ENCODE measurements at places on chromosomes 16 and 17.

DNA sequence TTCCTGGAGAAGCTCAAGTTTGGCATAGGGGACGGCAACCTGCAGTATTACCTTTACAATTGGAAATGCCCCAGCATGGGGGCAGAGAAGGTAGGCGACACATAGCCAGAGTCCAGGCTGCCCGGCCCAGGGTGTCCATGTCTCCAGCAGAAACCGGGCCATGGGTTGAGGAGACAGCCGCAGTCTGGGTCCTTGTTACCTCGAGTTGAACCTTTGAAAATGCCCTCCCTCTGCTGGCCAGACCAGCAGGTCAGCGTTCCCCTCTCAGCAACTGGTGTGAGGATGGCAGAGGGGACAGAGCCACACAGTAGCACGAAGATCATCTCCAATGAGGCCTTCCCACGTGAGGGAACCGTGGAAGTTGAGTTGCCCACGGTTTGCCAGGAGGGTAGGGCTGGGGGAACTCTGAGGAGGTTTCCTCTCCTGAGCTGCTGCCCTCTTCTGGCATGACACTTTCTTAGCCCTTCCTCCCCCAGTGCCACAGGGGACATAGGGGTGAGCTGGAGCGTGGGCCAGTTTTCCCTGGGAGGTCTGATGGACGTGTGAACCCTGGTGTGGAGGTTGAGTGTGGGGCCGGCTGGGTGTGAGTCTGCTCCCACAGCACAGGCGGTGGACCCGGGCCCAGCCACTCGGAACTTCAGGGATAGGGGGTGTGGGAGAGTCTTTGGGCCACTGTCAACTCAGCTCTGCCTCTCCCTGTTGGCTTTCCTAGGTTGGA lies 27.2 kb downstream of the PLCD3 start:
- DNase-seq = no peak

- no peak for DNase-seq
These were observed 486 bp upstream of the WSB1 start for GRCh38 chr17:27293359-27293897.

DNA sequence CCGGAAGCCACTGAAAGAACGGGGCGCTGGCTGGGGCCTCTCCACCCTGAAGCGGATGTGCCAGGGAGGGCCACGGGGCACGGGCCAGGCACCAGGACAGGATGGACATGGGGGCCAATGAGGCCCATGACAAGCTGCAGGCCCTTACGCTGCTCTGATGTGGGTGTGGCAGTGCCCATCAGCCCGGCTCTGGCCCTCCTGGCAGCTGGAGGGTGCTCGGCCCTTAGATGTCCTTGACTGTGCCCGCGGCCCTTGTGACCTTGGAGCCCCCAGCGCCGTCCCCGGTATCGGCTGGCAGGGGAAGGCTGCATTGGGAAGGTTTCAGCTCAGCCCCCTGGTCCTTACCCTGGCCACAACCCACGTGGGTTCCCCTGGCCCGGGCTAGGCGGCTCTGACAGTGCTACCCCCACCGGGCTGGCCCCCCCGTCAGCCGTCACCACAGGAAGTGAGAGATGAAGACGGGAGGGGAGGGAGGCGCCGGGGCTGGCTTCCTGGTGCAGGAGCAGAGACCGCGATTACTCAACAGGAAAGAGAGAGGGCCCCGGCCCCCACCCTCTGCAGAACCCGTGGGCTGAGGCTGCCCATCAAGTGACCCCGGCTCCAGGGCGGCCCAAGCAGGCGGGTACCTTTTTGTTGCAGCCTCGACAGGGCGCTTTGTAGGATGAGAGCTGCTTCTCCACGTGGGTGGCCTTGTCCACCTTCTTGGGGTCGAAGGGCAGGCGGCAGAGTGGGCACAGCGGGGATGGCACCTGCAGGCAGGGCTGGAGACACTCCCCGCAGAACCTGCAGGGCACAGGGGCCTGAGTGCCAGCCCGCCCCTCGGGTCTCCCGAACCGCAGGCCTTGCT lies 5.3 kb downstream of the RNF166 start:
- peak; percentile 44 for DNase-seq

GRCh38 chr16:64983963-64984362 lies 137.9 kb downstream of the CDH11 start:
- DNase-seq = peak; percentile 70

GRCh38 chr17:8496081-8496480 lies 60.4 kb downstream of the NDEL1 start:
- no peak for DNase-seq

DNA sequence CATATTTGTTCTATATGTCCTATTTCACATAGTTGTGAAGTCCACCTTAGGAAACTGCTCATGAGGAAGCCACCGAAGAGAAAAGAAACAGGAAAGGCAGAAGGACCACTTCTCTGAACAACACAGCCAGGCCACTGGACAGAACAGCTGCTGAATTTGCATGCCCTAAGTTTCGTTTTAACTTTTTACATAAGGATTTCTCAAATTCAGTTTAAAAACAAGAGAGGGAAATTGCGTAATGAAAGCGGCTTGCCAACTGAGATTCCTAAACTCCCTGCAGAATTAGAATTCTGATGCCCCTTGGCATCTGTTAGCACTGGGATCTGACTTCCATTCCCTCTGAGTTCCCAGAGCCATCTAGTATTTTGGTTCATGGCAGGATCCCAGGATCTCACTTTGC lies 5.0 kb upstream of the CCL8 start:
- no peak for DNase-seq

- DNase-seq = no peak
These were observed at the start of gene RTN4RL1 for GRCh38 chr17:2025220-2025621. Gene RTN4RL1 (minus strand): TSS chr17:2025334. CDS start chr17:2024865, 469 bp downstream.

DNA sequence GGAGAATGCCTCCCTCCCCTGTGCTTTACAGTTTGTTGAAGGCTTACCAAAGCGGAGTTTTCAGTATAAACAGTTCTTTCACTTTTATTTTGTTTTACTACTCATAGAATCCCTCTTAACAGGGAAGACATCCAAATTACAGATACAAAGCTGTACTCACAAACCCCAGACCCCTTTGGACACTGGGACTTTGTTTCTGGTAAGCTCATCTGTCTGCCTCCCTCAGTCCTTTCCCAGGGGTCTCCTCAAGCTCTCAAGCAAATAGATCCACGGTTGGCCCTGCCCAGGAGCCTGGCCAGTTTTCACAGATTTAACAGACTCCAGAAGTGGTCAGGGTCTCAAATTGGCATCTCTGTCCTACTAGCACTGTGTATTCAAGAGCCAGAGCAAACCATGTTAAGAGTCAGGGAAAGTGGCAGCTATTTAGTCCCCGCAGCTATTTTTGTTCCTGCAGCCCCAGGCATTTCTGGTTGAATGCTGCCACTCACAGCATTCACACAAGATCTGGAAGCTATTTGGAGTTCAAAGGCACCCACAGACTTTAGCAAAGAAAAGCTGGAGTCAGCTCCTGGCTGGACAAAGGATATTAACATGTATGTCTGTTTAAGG lies 54.2 kb downstream of the TMEM100 start:
- no peak for DNase-seq

- peak; percentile 27 for DNase-seq
These were observed 181.1 kb downstream of the SNX29 start for GRCh38 chr16:12157517-12158093.

GRCh38 chr17:73371836-73372235 lies 60.0 kb upstream of the CDC42EP4 start:
- no peak for DNase-seq

- DNase-seq = no peak
These were observed 20.6 kb upstream of the COL1A1 start for GRCh38 chr17:50221864-50222545.

- DNase-seq = no peak
These were observed 88.4 kb upstream of the CIBAR2 start for GRCh38 chr16:85200471-85201278.

DNA sequence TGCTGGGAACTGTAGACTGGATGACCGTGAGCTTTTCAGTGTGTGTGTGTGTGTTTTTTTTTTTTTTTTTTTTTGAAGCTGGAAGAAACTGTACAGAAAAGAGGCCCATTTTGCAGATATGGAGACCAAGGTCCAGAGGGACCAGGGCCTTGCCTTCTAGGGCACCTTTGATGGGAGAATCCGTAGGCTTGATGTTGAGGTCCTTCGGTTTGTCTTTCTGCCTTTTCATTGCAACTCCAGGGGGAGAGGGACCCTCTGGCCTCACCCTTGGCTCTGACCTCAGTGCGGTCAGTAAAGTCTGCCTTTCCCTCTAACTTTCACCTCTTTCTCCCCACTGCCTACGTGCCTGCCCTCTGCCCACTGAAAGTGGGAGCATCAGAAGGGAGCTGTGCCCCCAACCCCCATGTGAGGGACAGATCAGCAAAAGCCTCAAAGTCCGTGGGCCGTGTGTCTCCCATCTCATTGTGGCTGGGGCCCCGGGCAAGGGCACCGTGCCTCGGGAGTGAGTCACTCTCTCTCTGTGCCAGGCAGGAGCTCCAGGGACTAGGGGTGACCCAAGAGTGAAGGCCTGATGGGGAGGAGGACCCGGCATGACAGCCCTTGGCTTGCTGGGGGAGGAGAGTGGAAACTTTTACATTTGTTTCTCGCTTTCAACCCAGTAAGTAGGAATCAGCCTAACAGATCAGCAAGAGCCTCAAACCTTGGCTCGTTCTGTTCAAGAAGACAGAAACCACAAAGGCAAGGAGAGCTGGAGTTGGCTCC lies 123.6 kb downstream of the CMIP start:
- peak; percentile 87 for DNase-seq
